ENCODE measurements at places on chromosomes 4 and X. TPM values are rescaled to one million over a fixed set of nuclear protein-coding genes. Genes with fewer than 3 reads are reported as not detected.

GRCh38 chr4:111921714-111922113 lies 223.5 kb upstream of the FAM241A start:
- no peak for DNase-seq

Gene SPANXB1
- polyA plus RNA-seq = not detected

DNA sequence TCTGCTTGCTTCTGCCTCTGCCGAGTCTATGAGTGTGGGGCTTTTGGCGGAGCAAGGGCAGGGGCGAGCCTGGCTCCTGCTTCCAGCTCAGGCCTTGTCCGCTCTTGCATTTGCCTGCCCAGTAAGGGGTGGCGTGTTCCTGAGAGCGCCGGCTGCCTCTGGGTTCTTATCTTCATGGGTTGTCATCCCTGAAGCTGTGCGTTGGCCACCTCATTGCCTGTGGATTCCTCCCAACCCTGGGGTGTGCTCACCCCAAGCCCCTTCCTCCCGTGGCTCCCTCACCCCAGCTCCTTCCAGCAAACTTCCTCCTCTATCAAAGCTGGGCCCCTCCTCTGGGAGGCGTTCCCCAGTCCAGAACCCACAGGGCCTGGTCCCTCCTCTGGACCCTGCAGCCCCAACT lies 17.5 kb downstream of the SH3BP2 start:
- no peak for DNase-seq

DNA sequence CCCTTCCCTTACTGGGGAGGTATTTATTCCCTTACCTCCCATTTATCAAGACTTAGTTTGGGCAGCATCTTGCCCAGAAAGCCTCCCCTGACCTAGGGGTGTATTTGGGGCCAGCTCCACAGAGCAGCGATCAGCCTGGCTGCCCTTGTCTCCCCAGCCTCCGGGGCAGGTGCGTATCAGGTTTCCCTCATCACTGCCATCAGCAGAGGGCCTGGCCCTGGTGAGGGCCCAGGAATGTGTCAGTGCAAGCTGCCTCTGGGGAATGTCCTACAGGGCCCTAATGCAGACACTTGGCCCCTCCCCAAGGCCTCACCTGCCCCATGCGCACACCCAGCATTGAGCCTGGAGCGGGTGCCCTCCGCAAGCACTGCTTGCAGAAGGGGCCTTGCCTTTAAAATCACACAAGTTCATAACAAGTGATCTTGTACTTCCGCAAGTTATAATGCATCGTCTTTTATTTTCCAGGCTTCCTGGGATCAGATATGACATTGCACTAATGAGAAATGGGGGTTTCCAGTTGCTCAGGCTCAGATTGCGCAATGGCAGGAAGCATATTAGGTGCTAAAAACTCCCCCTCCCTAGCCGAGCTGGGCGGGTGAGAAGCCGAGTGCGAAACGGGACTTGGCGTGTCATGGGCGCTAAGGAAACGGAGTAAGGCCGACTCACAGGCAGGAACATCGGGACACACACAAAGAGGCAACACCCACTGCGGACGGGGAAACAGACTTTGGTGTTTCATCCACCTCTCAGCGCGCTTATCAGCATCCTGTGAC lies 25.4 kb upstream of the AFAP1 start:
- no peak for DNase-seq

Gene MUC7
- 0.08 TPM for polyA plus RNA-seq

Measured in right renal pelvis (tissue), 4 donors.